ENCODE measurements at places on chromosomes 2 and 18.

DNA sequence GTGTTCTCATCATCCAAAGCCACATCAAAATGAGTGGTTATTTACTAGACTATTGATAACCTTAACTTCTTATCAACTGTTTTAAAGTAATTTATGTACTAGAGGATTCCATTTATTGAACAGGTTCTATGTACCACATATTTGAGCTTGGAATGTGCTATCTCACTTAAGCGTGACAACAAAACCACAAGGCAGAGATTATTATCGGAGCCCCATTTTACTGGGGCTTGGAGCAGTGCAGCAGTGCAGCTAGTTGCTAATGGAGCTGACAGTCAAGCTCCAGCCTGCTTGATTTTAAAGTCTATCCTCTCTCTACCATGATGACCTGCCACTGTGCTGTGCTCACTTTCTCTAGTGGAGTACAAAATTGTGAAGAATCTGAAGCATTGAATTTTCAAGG is 24.6 kb downstream of the GCG start:
- no peak for DNase-seq

GRCh38 chr2:42450136-42450535 is 43.6 kb downstream of the KCNG3 start:
- no peak for DNase-seq

GRCh38 chr2:108585436-108585835 is 51.2 kb downstream of the LIMS1 start:
- no peak for DNase-seq

GRCh38 chr18:22691946-22692710 is 241.0 kb upstream of the RBBP8 start:
- peak; percentile 88 for DNase-seq

- DNase-seq = no peak
These were observed 38.2 kb downstream of the CRIM1 start for GRCh38 chr2:36393738-36394256.

GRCh38 chr2:85393836-85394235 is 16.3 kb downstream of the CAPG start:
- DNase-seq = no peak

DNA sequence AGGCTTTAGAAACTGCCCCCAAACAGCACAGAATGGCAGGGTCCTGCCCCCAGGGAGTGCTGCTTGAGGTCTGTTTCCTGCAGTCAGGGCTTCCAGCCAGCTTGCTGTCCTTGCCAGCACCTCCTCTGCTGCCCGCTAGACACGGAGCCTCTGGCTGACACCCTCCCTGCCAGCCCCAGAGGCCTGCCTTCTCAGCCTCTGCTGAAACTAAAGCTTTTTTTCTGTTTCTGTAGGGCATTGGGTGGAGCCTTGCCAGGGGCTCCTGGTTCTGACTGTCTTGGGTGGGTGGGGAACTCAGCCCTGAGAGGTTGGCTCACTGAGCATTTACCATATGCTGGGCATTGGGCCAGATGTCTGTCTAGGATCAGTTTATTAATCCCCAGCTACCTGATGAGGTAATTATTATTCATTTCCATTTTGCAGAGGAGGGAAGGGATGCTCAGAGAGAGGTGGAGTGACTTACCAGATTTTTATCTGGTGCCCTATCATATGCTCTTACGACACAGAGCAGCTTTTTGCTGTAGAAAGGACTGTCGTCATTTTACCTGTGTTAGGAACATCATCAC is 35.4 kb downstream of the INPP4A start:
- DNase-seq = peak; percentile 52

DNA sequence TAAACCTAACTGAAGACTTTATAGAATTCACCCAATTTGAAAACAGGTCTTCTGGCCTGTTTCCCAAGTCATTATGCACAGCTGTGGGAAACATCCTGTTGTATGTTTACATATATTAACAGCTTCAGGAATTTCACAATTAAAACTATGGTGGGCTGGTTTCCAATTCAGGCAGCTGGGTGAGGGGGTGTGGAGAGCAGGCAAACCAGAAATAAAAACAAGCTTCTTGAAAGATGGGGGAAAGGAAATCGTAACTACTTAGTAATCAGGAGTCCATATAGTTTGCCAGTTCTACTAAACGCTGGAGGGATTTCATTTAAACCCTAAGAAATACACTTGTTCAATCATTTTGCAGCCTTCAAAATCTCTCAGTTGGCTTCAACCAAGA is 22.8 kb downstream of the ATP8B1 start:
- no peak for DNase-seq

DNA sequence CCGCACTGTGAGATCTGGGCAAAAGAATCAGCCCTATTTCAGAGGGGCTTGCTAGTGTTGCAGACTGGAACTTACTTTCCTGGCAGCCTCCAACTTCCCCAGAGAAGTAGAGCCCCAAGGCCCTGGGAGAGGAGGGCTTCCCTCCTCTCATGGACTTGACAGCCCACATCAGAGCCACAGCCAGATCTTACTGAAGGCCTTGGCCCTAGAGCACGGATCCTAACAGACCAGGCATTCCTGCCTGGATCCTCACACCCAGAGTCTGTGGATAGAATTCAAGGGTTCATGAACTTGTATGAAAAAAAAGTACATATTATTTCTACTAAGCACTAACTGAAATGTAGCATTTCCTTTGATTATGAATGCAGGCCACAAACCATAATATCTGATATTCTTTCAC is 8.3 kb downstream of the WIPF1 start:
- no peak for DNase-seq

- DNase-seq = no peak
These were observed 1044.1 kb upstream of the ZEB2 start for GRCh38 chr2:145563741-145564615.
